Activated CD8-positive, alpha-beta T cell treated with anti-CD3 and anti-CD28 coated beads, Interleukin-2, amount 10 ng/mL, durations not matched to agents 7 days and 5 days (primary cell): ENCODE measurements at places on chromosomes 3 and 15.

GRCh38 chr3:171966533-171967136, 72.7 kb upstream of the FNDC3B start:
- H3K27me3 ChIP-seq: peaks cover 2% of the 10 kb centered on the region
- H3K36me3 ChIP-seq: no peaks in the 10 kb centered on the region
- H3K4me1 ChIP-seq: peaks cover 3% of the 10 kb centered on the region
- no peak overlapping the region for H3K4me3 ChIP-seq
- DNase-seq: no peak
- H3K27ac ChIP-seq: no peak overlapping the region

- DNase-seq: no peak
- H3K4me3 ChIP-seq: no peak overlapping the region
- H3K36me3 ChIP-seq: peaks cover 36% of the 10 kb centered on the region
- no peaks in the 10 kb centered on the region for H3K4me1 ChIP-seq
- no peaks in the 10 kb centered on the region for H3K27me3 ChIP-seq
Observed at GRCh38 chr15:30928076-30928475, 24.4 kb downstream of the FAN1 start.

- H3K36me3 ChIP-seq: no peaks in the 10 kb centered on the region
- no peaks in the 10 kb centered on the region for H3K27me3 ChIP-seq
- no peak overlapping the region for H3K4me3 ChIP-seq
- no peak for DNase-seq
- no peaks in the 10 kb centered on the region for H3K4me1 ChIP-seq
- H3K27ac ChIP-seq: no peak overlapping the region
Observed at GRCh38 chr3:28716939-28717338, 368.3 kb upstream of the AZI2 start.

- peaks cover 4% of the 10 kb centered on the region for H3K4me1 ChIP-seq
- no peak overlapping the region for H3K4me3 ChIP-seq
- no peaks in the 10 kb centered on the region for H3K27me3 ChIP-seq
Observed at GRCh38 chr3:48804930-48805329, 42.7 kb downstream of the PRKAR2A start.

DNA sequence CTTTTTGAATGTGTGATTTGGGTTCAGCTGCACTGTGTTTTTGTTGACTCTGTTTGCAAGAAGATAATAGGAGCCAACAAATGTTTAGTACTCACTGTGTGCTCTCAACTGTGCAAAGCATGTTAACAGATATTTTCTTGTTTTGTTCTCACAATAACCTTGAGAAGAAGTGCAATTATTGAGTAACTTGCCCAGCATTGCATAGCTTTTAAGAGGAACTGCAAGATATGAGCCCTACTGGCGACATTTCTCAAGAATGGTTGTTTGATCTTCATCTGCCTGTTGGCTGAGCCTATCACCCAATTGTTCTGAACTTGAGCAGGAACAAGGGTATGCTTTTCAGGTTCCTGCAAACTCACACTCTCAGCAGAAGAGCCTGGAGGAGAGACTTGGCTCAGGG, 43.4 kb upstream of the AGBL1 start:
- no peaks in the 10 kb centered on the region for H3K4me1 ChIP-seq
- no peak for DNase-seq
- H3K36me3 ChIP-seq: no peaks in the 10 kb centered on the region
- H3K27me3 ChIP-seq: peaks cover 2% of the 10 kb centered on the region

- DNase-seq: peak; percentile 63
- H3K4me1 ChIP-seq: peaks cover 41% of the 10 kb centered on the region
Observed at GRCh38 chr3:155334914-155335723, 41.6 kb upstream of the STRIT1 start.
